Heart left ventricle (tissue), 16 donors: ENCODE measurements at places on chromosomes 4 and X. TPM values are rescaled to one million over a fixed set of nuclear protein-coding genes. Genes with fewer than 3 reads are reported as not detected.

GRCh38 chr4:6028168-6028567 is 9.9 kb upstream of the C4orf50 start:
- no peaks in the 10 kb centered on the region for H3K27me3 ChIP-seq
- no peaks in the 10 kb centered on the region for H3K36me3 ChIP-seq
- no peak overlapping the region for H3K27ac ChIP-seq
- no peak for DNase-seq

The GPM6B gene
- total RNA-seq = 8.2 TPM

The GPC4 gene
- total RNA-seq = 7.2 TPM

The UGT8 gene
- not detected for total RNA-seq

- no peak for DNase-seq
- peaks cover 4% of the 10 kb centered on the region for H3K4me1 ChIP-seq
- H3K27ac ChIP-seq = no peak overlapping the region
- no peak overlapping the region for H3K4me3 ChIP-seq
- no peaks in the 10 kb centered on the region for H3K27me3 ChIP-seq
- H3K36me3 ChIP-seq = no peaks in the 10 kb centered on the region
Observed at GRCh38 chr4:5715357-5715756, 4.4 kb downstream of the EVC start.

GRCh38 chr4:127643791-127644190 is 11.0 kb downstream of the INTU start:
- H3K4me3 ChIP-seq = no peak overlapping the region
- no peaks in the 10 kb centered on the region for H3K27me3 ChIP-seq
- H3K36me3 ChIP-seq = no peaks in the 10 kb centered on the region

The C4orf51 gene
- not detected for total RNA-seq

DNA sequence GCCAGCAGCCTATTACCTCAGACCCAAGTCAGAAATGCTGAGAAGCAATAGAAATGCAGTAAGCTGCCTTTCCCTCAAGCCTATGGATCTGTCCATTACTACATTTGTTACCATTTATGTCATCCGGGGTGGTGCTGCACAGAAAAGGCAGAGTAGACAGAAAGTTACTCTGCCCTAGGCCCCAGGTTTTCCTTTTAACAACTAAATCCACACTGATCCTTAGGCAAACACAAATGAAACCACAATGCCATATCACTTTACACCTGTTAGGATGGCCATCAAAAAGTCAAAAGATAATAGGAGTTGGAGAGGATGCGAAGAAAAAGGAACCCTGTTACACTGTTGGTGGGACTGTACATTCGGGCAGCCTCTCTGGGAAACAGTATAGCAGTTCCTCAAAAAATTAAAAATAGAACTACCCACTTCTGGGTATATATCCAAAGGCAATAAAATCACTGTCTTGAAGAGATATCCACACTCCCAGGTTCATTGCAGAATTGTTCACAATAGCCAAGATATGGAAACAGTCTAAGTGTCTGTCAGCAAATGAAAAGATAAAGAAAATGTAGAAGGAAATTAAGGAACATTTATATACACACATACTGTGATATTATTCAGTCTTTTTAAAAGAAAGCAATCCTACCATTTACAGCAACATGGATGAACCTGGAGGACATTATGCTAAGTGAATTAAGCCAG is 186.3 kb downstream of the NWD2 start:
- DNase-seq = no peak
- no peaks in the 10 kb centered on the region for H3K36me3 ChIP-seq
- H3K27ac ChIP-seq = no peak overlapping the region
- H3K4me3 ChIP-seq = no peak overlapping the region
- no peaks in the 10 kb centered on the region for H3K4me1 ChIP-seq

DNA sequence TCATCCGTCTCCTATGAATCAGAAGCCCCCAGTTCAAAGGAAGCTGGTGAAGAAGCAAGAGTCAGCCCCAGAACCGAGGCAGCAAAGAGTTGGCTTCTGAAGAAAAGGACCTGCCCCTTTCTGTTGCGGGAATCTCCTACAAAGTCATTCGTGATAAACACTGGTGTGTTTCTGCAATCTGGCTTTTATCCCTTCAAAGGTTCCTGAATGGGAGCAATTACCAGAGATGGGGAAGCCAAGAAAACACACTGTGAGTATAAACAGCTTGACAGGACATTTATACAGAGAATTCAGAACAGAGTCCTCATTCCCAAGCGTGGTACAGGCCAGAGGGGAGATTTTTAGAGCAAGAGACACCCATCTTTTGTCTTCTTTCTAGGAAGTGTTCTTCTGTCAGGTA is 226.8 kb upstream of the LNX1 start:
- H3K36me3 ChIP-seq = no peaks in the 10 kb centered on the region
- H3K27ac ChIP-seq = no peak overlapping the region
- H3K4me1 ChIP-seq = no peaks in the 10 kb centered on the region
- no peak overlapping the region for H3K4me3 ChIP-seq
- no peak for DNase-seq

- no peak overlapping the region for H3K27ac ChIP-seq
- H3K27me3 ChIP-seq = no peaks in the 10 kb centered on the region
- no peak for DNase-seq
- peaks cover 30% of the 10 kb centered on the region for H3K4me1 ChIP-seq
- no peak overlapping the region for H3K4me3 ChIP-seq
Observed at GRCh38 chr4:51859476-51860031, 16.6 kb downstream of the DCUN1D4 start.

The IL2RG gene
- 0.52 TPM for total RNA-seq

GRCh38 chr4:1961563-1961962 is 47.2 kb downstream of the NELFA start:
- no peak for DNase-seq
- H3K27me3 ChIP-seq = no peaks in the 10 kb centered on the region
- peaks cover 5% of the 10 kb centered on the region for H3K36me3 ChIP-seq
- H3K27ac ChIP-seq = no peak overlapping the region
- H3K4me1 ChIP-seq = no peaks in the 10 kb centered on the region
- H3K4me3 ChIP-seq = no peak overlapping the region

The TBX22 gene
- not detected for total RNA-seq

DNA sequence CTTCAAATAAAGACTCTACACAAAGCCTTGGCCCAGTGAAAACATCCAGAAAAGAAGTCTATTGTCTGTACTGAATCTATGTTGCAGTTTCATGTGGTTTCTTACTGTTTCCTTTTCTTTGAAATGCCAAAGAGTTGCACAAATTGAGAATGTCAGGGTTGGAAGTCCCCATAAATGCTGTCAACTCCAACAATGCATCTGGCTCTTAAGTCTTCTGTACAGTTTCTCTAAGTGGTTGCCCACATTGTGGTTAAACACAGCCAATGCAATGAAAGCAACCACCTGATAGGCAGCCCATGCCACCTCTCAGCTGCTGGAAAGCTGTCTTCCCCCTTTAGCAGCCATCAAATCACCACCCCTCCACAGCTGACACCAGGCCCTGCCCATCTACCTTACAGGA is 67.2 kb upstream of the C1GALT1C1 start:
- no peak for DNase-seq
- no peak overlapping the region for H3K27ac ChIP-seq
- no peaks in the 10 kb centered on the region for H3K27me3 ChIP-seq
- H3K36me3 ChIP-seq = no peaks in the 10 kb centered on the region
- no peaks in the 10 kb centered on the region for H3K4me1 ChIP-seq

DNA sequence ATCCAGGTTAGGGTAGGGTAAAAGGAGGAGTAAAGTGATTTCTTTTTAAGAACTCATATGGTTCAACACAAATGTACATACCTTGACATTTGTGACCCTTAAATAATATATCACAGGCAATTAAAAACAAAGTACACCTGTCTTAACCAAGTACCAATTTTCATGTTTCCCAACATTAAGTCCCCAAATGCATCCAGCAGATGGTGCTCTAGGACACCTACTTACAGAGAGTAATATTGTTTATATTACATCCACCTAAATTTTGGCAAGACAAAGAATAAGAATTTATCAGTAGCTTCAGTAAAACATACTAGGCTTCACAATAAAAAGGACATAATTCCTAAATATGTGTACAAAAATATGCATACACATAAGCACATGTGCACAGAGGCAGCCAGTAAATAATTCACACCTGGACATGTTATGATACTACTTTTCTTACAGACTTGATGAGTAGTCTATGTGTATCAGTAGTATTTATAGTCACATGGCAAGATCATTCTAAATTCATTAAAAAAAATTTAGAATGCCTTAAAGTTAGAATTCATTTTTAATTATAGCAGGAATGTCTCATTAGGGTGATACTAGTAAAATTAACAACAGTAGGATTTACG is 219.7 kb downstream of the DCLK2 start:
- H3K27ac ChIP-seq = no peak overlapping the region
- no peak overlapping the region for H3K4me3 ChIP-seq
- no peaks in the 10 kb centered on the region for H3K27me3 ChIP-seq

- no peak overlapping the region for H3K4me3 ChIP-seq
- no peaks in the 10 kb centered on the region for H3K4me1 ChIP-seq
- no peaks in the 10 kb centered on the region for H3K27me3 ChIP-seq
Observed at GRCh38 chr4:78630615-78631014, 79.0 kb downstream of the ANXA3 start.

The DCAF12L1 gene
- total RNA-seq = not detected

- H3K4me1 ChIP-seq = no peaks in the 10 kb centered on the region
- DNase-seq = no peak
- H3K27ac ChIP-seq = no peak overlapping the region
- no peaks in the 10 kb centered on the region for H3K36me3 ChIP-seq
- no peak overlapping the region for H3K4me3 ChIP-seq
Observed at GRCh38 chrX:80430826-80431504, 10.7 kb downstream of the TENT5D start.

GRCh38 chr4:26055855-26056254 is 141.8 kb downstream of the SMIM20 start:
- H3K36me3 ChIP-seq = no peaks in the 10 kb centered on the region
- no peak overlapping the region for H3K27ac ChIP-seq
- no peaks in the 10 kb centered on the region for H3K27me3 ChIP-seq
- no peak overlapping the region for H3K4me3 ChIP-seq

- no peaks in the 10 kb centered on the region for H3K4me1 ChIP-seq
Observed at GRCh38 chr4:151725087-151725486, 35.7 kb downstream of the GATB start.

GRCh38 chr4:148445860-148446330 is 3.7 kb upstream of the NR3C2 start:
- H3K4me3 ChIP-seq = peak overlapping the region; percentile 97
- no peak for DNase-seq
- no peaks in the 10 kb centered on the region for H3K4me1 ChIP-seq
- no peaks in the 10 kb centered on the region for H3K27me3 ChIP-seq

GRCh38 chr4:183244506-183244905 is 75.6 kb downstream of the CLDN22 start:
- no peaks in the 10 kb centered on the region for H3K27me3 ChIP-seq
- H3K36me3 ChIP-seq = no peaks in the 10 kb centered on the region
- no peak overlapping the region for H3K27ac ChIP-seq

DNA sequence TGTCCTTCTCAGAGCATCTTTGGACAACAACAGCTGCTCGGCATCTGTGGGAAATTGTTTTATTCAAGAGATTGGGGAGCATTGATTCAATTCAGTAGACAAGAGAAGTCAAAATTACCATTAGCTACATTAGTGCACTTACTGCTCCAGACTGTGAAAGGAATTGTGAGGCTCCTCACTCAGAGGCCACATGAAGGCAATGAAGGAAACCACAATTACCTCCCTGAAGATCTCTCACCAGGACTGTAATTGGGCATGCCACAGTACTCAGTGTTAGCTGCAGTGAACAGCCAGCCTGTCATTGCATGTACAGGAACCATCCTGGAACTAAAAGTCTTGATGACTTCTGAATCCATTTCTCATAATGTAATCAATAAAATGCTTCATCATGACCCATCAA is 144.8 kb downstream of the PPA2 start:
- H3K4me3 ChIP-seq = no peak overlapping the region
- DNase-seq = no peak
- H3K36me3 ChIP-seq = no peaks in the 10 kb centered on the region

The ADH7 gene
- total RNA-seq = not detected

The CEP44 gene
- 14.0 TPM for total RNA-seq

GRCh38 chr4:14083150-14083549 is 455.6 kb upstream of the BOD1L1 start:
- no peak overlapping the region for H3K4me3 ChIP-seq
- H3K27me3 ChIP-seq = no peaks in the 10 kb centered on the region
- no peak overlapping the region for H3K27ac ChIP-seq
- no peaks in the 10 kb centered on the region for H3K4me1 ChIP-seq
- no peak for DNase-seq
- H3K36me3 ChIP-seq = no peaks in the 10 kb centered on the region

The RNF175 gene
- 0.75 TPM for total RNA-seq
